Epithelial cell of alveolus of lung (primary cell): ENCODE measurements at places on chromosomes 6 and 20. TPM values are rescaled to one million over a fixed set of nuclear protein-coding genes. Genes with fewer than 3 reads are reported as not detected.

EYA4 gene
- 10.3 and 44.1 TPM in 2 replicates for total RNA-seq

SLC2A4RG gene
- 25.2 and 58.7 TPM in 2 replicates for total RNA-seq

NCOA3 gene
- total RNA-seq: 18.8 and 21.5 TPM in 2 replicates

ENPP5 gene
- 0.56 and 1.0 TPM in 2 replicates for total RNA-seq

CTAGE9 gene
- not detected in 2 replicates for total RNA-seq

WFDC2 gene
- 0.26 TPM in 1 of 2 replicates, not detected in the other for total RNA-seq

ERVFRD-1 gene
- total RNA-seq: not detected in 2 replicates

MAFB gene
- total RNA-seq: 0.39 and 3.0 TPM in 2 replicates

PRPH2 gene
- 2.5 and 4.4 TPM in 2 replicates for total RNA-seq

MTFR2 gene
- 3.1 and 8.0 TPM in 2 replicates for total RNA-seq

PGC gene
- total RNA-seq: 0.24 TPM in 1 of 2 replicates, not detected in the other

CLPSL1 gene
- not detected in 2 replicates for total RNA-seq

BTBD9 gene
- total RNA-seq: 3.3 and 5.6 TPM in 2 replicates

BPIFA1 gene
- total RNA-seq: not detected in 2 replicates

CRISP2 gene
- not detected in 2 replicates for total RNA-seq

SNAI1 gene
- 11.7 and 12.4 TPM in 2 replicates for total RNA-seq

IPCEF1 gene
- total RNA-seq: 0.08 TPM in 1 of 2 replicates, not detected in the other

C6orf58 gene
- total RNA-seq: not detected in 2 replicates

SYCP2 gene
- total RNA-seq: 0.08 and 0.52 TPM in 2 replicates

IFNGR1 gene
- 38.4 and 65.3 TPM in 2 replicates for total RNA-seq

ABCC10 gene
- 16.8 and 17.6 TPM in 2 replicates for total RNA-seq

OLIG3 gene
- not detected in 2 replicates for total RNA-seq

LY6G6D gene
- total RNA-seq: not detected in 2 replicates

CDKN1A gene
- 342 and 559 TPM in 2 replicates for total RNA-seq

IP6K3 gene
- total RNA-seq: 1.2 and 6.6 TPM in 2 replicates

TAP1 gene
- total RNA-seq: 21.0 and 48.4 TPM in 2 replicates

CTCFL gene
- total RNA-seq: not detected in 2 replicates

C6orf132 gene
- 1.5 and 3.9 TPM in 2 replicates for total RNA-seq

SPEF1 gene
- not detected in 2 replicates for total RNA-seq
